Activated CD4-positive, alpha-beta T cell treated with anti-CD3 and anti-CD28 coated beads, Interleukin-2, amount 50 U/mL, for 4 hours (primary cell): ENCODE measurements at places on chromosomes 7 and 10.

GRCh38 chr10:131231965-131232541, 79.5 kb downstream of the TCERG1L start:
- DNase-seq = no peak

DNA sequence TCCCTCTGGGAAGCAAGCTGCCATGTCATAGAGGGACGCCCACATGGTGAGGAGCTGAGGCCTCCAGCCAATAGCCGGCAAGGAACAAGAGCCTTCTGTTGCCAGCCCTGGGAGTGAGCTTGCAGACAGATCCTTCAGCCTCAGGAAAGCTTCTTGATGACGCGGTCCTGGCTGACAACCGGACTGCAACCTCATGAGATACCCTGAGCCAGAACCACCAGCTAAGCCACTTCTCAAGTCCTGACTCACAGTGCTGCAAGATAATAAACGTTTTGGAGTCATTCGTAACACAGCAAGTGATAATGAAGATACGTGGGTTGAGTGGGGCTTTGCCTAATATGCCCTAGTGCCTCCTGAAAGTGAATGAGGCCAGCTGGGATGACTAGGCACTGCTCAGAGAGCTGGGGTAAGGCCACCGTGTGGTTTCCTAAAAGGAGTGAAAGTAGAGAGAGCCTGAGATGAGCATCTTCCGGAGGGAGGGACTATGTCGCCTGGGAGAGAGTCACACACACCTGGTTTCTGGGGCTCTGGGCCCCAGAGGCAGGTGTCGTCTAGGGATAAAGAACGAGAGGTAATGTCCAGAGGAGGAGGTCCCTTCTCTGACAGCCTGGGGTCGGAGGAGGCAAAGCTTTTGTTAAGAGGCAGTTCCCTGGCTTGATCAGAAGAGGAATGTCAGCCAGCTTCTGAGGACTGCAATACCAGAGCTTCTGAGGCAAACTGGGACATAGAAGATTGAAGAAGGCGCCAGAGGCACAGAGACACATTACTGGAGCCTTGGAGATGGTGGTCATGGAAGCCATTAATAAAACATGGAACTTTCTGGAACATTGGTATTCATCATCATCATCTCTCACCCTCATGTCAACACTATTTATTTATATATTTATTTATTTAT, 53.6 kb downstream of the PYROXD2 start:
- DNase-seq = no peak

DNA sequence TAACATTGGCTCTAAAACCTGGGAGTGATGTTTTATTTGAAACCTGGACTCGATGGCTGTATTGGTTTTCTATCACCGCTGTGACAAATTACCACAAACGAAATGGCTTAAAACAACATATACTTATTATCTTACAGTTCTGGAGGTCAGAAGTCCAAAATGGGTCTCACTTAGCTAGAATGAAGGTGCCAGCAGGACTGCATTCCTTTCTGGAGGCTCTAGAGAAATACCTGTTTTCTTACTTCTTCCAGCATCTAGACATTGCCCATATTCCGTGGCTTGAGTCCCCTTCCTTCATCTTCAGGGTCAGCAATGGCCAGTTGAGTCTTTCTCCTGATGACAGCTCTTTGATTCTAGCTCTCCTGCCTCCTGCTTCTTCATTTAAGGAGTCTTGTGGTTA, 44.3 kb upstream of the STEAP1B start:
- DNase-seq = no peak

GRCh38 chr10:110553905-110554304, 13.6 kb upstream of the SMC3 start:
- DNase-seq = no peak

DNA sequence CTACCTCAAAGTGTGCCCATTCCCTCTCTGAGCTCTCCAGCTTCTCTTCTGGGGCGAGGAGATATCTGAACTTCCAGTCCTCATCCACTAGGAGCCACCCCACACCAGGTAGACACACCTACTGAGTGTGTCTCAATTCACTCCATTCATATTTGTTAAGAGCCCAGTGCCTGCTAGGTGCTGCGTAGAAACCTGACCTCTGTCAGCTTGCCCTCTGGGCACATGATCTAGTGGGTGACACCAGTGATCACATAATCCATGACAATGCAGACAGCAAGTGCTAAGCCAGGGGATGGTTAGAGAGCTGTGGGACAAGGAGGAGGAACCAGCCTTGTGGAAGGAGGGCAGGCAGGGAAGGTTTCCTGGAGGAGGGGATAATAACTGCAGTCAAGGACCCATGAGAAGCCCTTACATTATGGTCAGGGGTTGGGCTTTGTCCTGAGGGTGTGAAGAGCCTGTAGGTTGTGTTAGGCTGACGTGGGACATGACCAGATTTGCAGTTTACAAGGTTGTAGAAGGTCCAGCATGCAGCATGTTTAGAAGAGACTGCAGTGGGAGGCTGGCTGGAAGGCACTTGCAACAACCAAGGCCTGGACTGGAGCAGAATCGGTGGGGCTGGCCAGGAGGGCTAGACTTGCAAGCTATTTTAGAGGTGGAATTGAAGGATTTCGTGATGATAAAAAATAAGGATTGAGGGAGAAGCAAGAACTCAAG, 81.8 kb downstream of the COL13A1 start:
- no peak for DNase-seq

GRCh38 chr7:27945058-27945795, 205.3 kb downstream of the TAX1BP1 start:
- DNase-seq = no peak

DNA sequence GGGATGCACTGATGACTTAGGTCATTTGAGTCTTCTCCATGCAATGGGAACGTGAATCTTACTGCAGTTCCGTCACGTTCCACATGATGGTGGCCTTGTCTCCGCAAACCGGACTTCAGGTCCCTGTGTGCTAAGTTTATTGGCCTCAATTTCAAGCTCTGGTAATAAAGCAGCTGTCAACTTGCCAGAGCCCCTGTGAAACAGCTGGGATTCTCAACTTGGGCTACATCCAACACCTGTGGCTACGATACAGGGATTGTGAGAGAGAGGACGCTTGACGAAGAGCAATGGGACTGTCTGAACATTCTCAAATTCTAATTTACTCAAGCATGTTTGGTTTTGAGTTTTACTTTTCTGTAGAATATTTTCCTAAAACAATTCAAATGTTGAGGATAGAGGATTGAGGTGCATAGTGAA, 174.2 kb downstream of the PTN start:
- DNase-seq = no peak

GRCh38 chr7:93938293-93938692, 16.8 kb downstream of the GNG11 start:
- no peak for DNase-seq

DNA sequence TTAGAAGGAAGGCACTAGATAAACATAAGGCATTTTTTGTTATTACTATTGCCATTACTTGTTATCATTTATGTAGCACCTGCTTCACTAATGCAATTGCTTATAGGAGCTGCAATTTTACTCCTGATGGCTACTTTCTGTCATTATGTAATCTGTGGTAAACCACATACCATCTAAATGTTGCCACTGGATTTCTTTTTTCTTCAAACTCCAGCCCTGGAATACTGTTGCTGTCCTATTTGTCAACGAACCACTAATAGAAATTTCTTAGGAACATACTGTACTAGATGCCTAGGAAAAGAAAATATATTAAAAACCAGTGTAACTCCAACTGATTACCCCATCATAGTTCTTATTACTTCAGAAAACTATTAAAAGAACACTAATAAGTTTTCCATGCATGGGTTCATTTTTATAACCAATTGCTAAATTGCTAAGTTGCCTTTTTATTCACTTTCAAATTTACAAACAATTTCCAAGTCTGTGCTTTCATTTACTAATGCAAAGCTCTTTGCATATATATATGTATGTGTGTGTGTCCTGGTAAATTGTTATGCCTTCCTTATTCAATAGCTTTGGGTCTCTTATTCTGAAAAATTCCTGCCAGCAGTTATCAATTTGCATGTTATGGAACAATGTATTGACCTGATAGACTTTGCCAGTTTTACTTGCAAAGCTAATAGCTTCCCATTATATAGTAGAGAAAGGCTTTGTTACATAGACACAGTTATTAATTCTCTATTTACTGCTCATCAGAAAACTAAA, 287.4 kb downstream of the EXOC4 start:
- DNase-seq = no peak

DNA sequence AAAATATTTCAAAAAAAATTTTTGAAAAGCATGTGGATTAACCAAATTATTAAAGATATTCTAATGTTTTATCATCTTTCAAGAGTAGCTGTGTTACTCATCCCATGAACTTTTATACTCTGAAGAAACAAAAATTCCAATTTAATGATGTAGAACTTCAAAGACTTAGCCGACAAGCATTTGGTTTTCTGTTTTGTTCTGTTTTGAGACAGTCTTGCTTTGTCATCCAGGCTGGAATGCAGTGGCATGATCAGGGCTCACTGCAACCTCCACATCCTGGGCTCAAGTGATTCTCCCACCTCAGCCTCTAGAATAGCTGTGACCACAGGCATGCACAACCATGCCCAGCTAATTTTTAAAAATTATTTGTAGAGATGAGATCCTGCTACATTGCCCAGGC, 17.8 kb upstream of the LCOR start:
- no peak for DNase-seq

DNA sequence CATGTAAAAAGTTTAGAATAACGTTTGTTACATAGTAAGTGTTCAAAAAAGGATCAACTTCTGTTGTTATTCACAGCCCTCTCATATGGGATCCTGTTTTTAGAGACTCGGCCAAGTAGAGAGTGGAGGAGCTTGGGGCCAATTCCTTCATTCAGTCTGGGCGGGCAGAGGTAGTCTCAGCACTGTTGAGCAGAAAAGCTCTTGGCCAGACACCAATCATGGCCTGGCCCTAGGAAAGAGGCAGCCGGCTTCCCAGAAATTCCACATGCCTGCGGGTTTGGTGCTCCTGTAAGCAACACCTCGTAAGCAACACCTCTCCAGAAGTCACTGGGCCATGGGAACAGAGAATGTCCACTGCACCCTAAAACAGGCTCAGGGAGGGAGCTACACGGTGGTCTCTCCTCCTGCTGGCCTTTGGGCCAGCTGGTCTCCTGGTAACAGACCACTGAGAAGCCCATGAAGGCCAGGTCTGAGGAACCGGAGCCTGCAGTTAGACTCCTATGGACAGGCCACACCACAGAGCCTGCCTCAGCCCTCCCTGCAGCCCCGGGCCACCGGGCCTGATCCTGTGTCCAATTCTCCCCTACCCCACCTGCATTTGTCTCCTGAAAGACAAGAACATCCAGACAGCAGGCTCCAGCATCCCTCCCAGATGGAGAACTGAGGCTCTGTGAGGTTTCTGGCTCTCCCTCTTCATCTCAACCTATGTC, 149.1 kb downstream of the GRID1 start:
- no peak for DNase-seq

DNA sequence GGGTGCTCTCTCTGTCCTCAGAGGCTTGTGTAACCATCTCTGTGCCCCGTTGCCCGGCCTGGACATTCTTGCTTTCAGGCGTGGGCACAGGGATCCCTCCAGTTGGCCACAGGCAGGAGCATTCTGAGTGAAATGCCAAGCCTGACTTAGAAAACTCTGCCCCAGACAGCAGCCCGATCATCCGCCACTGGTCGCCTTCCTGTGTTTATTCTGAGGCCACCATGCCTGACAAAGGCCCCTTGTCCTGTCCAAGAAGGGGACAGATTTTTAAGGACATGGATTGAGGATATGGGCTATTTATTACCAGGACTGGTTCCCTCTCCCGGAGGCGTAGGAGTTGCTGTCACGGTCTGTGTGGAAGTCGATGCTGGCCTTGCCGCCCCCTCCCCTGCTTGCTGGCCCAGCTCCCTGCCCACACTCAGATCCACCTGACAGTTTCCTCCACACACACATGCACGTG, 54.3 kb downstream of the SPOCK2 start:
- DNase-seq = no peak

- no peak for DNase-seq
Measured at GRCh38 chr7:155885167-155886155, 73.2 kb upstream of the SHH start.

- DNase-seq = no peak
Measured at GRCh38 chr7:23895666-23896096, 185.7 kb downstream of the STK31 start.

DNA sequence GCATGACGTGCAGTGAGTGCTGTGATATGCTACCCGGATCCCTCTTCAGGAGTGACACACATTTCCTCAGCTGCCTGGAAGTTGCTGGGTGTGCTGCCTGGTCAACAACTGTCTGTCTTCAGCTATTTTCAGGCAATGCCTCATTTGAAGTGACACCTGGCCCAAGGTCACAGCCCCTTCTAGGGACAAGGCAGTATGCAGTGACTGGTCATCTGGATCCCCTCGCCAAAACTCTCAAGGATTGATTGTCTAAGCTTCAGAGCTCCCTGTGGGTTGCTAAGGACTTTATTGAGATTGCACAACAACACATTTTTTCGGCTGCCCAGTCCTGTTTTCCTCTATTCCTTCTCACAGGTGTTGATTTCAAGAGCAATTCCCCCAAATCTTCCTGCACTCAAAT, 108.8 kb downstream of the GNAI1 start:
- no peak for DNase-seq

DNA sequence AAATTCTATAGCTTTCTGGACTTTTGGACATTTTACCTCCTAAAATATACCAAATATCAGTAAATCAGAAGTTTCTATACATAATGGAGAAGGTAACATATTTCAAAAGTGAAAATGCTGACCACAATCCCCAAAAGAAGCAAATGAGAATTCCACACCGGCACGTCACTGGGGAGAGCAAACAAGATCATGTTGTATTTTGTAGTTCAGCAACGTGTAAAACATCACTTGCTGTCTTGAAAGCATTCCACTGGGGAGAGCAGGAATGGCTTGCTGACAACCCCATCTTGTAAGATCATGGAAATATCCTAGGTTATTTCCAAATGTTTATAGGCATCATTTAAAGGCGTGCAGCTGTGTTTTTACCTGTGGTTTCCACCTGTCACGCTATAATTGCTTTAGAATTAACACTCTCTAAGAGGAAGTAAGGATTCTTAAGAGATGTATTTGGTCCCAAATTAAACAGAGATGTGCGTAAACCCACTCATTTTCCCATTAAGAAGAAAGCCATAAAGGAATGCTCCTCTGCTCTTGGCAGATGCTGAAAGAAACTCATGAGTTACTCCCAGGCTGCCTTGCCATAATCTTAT, 397.1 kb upstream of the POT1 start:
- DNase-seq = no peak
